ENCODE measurements at places on chromosomes 5 and 9. TPM values are rescaled to one million over a fixed set of nuclear protein-coding genes. Genes with fewer than 3 reads are reported as not detected.

GRCh38 chr5:149799119-149799623, 69.1 kb downstream of the PPARGC1B start:
- DNase-seq = peak; percentile 90

- no peak for DNase-seq
Observed at GRCh38 chr9:86186696-86187095, 72.8 kb downstream of the C9orf153 start.

- DNase-seq = no peak
Observed at GRCh38 chr5:143716881-143717280, 95.1 kb upstream of the HMHB1 start.

GRCh38 chr5:149161026-149161687, 19.9 kb downstream of the ABLIM3 start:
- DNase-seq = no peak

GRCh38 chr9:136899196-136899595, 12.9 kb downstream of the TRAF2 start:
- DNase-seq = no peak

DNA sequence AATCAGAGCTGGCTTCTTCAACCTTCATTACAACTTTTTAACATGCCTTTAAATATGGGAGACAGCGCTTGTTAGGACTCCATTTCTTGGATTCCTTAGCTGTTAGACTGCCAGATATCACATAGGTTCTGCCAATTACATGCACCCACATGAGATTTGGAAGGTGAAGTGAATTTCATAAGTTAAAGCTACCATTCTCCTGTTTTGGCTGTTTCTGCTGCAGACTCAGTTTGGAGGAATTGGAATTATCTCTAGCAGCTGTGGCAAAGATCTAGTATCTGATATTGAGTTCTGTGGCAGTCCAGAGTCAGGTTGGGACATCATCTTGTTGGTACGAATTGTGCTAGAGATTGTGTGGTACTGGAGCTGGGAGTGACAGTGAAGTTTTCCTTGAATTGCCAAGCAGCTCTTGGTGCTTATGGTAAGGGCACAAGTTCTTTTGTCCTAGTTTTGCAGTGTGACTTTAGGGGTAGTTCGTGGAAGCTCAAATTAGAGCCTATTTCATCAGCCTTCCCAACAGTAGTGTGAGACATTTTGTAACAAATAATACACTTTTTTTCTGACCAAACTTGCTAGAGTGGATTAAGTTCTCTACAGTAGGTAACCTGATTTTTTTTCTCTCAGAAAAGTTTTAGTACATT, 9.1 kb upstream of the PJA2 start:
- no peak for DNase-seq

DNA sequence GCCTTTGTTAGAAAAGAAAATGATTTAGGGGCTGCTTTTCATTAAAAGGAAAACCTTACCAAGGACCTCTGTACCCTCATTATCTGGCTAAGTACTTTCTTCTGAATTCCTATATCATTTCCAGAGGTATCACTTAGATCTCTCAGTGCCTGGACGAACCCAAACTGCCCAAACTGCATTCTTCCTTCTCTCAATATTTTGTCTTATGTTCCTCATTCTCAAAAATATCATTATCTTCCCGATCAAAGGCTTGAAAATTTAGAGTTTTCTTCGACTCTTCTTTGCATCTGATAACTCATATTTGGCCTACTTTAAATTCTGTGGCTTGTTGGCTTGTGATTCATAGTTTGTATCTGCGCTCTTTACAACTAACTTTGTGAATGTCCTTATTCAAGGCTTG, 136.7 kb upstream of the TAF11L2 start:
- DNase-seq = no peak

GRCh38 chr5:146667633-146668272, 151.8 kb upstream of the GPR151 start:
- peak; percentile 70 for DNase-seq

- no peak for DNase-seq
Observed at GRCh38 chr5:124234022-124234769, 512.2 kb downstream of the ZNF608 start.

DNA sequence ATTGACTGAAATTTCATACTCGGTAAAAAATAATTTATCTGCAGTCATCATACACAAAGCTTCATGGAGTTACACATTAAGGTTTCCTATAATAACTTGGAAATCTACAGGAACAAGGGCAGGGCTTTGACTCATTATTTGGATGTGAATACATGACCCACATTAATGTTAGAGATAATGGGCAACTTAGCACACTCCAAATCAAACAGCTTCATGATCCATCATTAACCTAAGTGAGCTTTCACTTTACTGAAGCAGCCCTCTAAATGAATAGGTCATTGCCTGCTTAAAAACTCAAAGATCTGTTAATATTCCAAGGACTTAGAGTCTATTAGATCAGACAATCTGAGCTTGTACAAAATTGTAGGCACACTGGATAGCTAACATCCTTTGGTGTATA, 9.0 kb downstream of the CDH12 start:
- no peak for DNase-seq

DNA sequence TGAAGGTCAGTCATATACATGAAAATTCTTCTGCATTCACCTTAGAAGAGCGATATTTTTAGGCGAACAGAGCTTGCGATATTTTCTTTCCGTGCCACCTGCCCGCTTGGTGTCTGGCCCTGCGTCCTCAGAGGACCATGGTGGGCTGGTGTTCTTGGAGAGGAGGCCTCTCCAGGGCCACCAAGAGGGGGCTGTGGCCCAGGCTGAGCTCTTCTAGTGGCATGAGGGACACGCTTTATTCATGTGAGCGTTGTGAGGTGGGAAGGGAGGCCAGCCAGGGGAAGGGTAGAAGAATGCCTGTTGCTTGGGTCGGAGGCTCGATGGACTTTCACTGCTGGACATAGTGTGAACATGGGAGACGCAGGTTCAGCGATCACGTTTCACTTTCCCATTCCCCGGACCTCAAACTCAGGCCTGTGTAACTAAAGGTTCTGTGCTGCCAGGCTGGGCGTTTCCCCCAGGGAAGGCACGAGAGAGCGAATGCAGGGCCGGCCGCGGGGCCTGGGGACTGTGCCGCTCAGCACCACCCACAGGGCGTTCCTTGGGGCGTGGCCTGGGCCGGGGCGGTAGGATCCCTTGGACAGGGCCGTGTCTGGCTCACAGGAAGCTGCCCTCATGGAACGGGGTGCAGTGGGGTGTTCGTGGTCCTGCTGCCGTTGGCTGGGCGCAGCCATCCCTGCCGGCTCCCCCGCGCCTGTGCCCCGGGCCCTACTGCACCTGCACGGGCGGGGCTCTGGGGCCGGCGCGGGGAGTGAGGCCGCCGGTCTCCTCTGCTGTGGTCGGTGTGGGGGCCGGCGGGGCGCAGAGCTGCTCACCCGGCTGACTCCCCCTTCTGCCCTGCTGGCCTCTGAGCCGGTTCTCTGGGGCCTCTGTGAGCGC, 40.7 kb upstream of the CLPTM1L start:
- DNase-seq = peak; percentile 63

DNA sequence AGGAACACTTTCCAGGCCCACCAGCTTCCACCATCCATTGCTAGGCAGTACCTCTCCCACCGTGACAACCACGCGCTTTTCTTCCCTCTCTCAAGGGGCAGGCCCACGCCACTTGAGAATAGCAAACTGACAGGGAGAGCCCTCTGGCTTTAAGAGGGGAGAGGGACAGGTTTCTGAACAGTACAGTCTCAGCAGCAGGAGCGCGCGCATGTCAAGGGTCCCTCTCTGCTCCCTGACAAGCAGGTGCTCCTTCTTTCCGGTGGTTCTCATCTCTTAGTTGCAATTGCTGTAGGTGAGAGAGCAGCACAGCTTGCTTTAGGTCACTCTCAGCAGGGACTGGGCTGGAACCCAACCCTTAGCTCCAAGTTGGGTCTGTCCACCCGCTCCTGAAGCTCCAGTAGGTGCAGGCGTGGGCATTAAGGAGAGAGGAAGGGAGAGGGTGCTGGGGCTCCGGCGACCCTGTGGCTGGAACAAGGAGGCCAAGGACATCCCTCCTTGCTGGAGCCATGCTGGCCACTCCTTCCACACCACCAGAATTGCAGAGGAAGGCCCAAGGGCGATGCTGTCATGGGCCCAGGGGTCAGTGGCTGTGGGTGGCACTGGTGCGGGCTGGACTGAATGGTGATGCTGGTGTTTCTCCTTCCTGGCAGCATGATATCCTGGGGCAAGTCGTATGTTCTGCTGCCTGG, 9.0 kb upstream of the PHF2 start:
- peak; percentile 10 for DNase-seq

DNA sequence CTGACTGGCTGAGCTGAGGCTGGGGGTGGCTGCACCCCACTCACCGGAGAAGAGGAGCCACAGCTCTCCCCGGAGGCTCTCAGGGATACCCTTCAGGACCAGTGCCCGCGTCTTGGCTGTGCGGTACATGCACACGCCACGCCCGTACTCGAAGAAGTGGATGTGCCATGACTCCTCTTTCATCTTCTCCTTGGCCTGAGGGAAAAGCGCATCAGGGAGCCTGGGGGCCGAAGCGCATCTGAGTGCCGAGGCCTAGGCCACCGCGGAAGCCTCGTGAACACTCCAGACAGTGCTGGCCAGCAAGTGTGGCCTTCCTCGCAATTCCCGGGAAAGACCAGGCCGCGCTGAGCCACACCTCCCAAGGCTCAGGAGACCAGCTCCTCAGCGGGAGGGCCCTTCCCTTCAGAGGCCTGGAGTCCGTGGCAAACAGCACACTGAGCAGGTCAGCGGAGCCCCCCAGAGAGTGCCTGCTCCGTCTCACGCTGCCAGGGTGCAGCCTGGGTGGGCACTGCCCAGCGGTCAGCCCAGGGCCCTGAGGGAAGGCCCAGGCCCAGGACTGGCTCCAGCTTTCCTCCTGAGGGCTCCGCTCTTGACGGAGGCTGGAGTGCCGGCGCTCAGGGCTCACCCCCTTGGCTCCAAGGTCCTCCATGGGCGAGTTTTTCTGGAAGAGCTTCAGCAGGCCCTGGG, 20.5 kb upstream of the MRNIP start:
- DNase-seq = no peak

DNA sequence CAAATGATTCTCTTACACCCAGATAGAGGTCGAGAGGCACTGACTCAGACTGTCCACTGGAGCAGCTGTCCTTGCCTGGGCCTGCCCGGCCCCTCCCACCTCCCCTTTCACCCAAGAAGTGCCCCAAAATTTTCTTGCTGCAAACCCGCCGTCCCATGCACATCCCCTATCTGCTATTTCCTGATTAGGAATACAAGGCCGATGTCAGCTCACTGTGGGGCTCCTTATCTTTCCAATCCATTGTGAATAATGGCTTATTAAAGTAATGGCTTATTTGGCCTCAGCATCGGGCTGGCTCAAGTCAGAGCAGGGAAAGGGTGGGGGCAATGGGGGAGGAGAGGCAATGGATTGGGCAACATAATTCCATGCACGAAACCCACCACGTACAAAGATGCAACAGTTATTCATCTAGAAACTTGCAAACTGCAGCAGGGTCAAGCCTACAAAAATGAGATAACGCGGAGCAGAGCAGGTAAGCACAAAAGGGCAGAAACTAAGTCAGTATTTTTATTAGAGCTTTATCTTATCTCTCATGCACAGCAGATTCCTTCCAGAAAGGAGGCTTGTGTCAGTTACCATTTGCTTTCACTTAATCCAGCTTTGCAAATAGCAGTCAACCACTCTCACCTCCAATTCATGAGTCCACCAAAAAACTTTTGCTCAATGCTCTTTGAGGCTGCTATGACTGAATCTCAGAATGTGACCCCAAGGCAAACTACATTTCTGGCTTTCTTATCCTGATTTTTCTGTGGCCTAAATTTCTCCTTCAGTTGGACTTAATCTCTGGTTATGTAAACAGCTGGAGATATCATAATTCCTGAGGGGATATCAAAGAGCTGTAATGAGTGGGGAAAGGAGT, 138.2 kb upstream of the OSMR start:
- DNase-seq = no peak

GRCh38 chr5:136015966-136016650, 12.7 kb upstream of the TGFBI start:
- DNase-seq = no peak

- no peak for DNase-seq
Observed at GRCh38 chr5:73422164-73422563, 26.4 kb downstream of the FOXD1 start.

- DNase-seq = no peak
Observed at GRCh38 chr9:98341157-98342097, 86.0 kb upstream of the TBC1D2 start.

- peak; percentile 90 for DNase-seq
Observed at GRCh38 chr9:130741831-130742449, 48.4 kb downstream of the EXOSC2 start.

DNA sequence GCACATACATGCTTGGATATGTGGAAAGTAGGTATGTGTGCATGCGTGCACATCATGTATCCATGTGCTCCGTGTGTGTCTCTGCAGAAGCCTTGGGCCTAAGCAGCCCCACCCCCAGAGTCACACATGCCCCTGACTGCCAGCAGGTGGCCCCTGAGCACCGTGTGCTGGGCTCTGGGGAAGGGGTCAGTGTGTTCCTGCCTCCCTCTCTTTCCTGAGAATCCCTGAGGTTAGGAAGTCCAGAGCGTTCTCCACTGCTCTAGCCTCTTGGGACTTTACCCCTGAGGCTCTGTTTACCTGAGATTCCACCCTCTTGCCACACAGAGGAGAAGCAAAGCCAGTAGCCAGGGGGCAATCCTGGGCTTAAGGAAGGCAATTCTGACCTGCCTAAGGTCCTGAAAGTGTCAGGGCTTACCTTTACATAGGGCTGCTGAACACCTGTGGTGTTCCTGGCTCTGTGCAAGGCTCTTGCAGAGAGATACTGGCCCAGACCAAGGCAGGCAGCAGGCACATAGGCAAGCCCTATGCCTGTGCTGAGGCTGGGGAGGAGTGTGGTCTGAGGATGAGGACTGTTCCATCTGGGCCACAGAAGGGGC, 207.3 kb downstream of the TMEM38B start:
- peak; percentile 22 for DNase-seq

DNA sequence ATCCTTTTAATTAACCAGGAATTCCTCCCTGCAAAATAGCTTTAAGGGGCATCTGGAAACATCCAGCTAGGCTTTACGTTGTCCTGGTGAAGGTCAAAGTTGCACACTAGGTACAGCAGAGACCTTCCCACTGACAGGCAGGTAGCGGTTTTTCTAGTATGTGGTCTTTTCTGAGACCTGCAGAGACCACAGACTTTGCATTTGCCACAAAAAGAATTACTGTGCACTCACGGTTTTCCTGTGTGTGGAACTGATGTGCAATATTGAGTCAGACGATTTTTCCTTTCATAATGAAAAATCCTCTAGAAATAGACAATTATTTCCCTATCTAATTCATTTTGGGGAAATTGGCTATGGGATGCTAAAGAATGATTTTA, 417.0 kb upstream of the ADAMTSL1 start:
- no peak for DNase-seq

DNA sequence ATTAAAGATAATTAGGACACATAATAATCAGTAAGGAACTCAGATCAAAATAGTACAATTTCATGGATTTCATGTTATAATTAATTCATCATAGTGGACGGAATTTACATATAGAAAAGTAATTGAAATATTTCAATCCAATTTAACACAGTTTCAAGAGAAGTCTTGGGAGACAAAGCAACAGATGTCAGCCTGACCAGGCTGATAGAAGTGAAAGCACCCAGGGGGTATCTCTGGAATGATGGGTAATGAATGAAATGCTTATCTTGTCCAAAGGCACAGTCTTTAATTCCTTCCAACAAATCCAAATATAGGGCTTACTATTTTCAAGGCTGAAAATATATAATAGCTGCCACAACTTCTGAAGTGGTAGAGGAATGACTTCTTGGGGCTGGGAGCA, 629.3 kb upstream of the RGMB start:
- no peak for DNase-seq

Gene SPRY4
- total RNA-seq = 3.6 TPM

Gene MZB1
- total RNA-seq = not detected

Gene SMIM33
- total RNA-seq = not detected

Gene ADAMTS16
- 2.4 TPM for total RNA-seq

Gene SLC6A19
- total RNA-seq = not detected

Gene SLC25A2
- total RNA-seq = 0.05 TPM

Gene NMUR2
- total RNA-seq = not detected

Gene PCSK1
- total RNA-seq = 1.5 TPM

Gene GRXCR2
- total RNA-seq = not detected

Measured in M059J (cell line).